ENCODE measurements at places on chromosomes 12 and 14.

DNA sequence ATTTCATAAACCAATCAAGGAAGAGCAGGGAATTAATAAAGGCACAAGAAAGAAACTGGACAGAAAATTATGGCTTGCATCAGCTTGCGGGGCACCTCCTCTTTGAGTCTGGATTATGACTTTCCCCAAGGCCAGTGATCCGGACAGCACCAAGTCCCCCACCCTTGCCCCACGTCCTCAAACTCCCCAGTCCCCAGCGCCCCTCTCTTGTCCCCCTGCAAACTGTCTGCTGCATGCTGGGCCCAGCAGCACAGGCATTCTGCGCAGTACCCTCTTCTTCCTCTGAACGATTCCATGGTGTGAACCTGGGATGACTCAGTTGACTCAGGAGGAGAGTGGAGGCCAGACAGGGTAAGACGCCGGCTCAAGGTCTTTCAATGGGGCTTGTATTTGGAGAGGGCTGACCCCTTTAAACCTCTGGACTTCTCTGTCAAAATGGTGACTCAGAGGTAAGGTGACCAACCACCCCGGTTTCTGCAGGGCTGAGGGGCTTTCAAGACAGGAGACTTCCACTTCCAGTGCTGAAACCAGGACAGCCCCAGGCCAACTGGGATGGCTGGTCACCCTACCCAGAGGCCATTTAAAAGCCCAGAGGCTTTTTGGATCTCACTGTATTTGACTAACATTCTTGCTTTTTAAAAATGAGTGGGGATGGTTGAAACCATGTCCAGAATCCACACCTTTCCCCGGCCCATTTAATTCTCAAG lies 13.5 kb downstream of the C14orf132 start:
- DNase-seq: no peak

GRCh38 chr12:17414596-17414995 lies 675.4 kb downstream of the RERGL start:
- no peak for DNase-seq

DNA sequence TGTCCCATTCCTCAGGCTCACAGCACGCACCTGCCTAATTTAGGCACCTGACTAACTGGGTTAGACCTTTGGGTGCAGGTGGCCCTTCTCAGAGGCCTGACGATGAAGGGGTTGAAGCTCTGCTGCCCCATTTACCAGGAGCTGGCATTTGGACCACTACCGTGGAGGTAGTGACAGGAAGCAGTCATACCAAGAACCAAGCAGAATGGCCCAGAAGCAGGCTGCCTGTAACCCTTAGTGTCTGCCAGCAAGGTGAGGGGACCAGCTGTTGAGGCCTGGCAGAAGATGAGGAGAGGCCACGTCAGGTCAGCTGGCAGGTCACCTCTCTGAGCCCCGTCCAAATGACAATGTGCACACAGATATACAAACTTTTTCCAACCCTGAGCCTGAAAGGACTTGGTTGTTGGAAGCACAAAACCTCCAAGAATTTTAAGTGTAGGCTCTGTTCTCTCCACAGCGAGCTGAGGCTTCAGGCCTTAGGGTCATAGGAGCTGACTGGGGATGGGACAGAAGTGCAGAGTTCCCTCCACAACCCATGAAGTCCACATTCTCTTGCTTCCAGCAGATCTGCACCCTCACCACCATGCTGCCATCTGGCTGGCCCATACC lies 23.1 kb downstream of the VASH1 start:
- no peak for DNase-seq

DNA sequence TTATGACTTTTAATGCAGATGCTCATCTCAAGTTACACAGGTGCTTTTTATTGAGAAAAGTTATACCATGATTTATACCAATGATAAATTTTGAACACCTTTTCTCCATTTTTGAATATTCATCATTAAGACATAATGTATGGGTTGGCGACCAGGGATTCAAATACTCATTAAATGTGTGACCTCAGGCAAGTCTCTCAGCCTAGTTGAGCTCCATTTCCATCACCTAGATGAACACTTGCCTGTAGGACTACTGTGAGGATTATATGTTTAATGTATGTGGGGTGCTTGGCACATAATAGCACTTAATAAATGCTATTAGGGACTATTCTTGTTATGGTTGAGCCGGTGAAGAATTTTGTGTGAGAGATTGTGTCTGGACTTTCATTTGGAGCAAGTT lies 228.6 kb downstream of the CHST11 start:
- no peak for DNase-seq

- no peak for DNase-seq
These were observed 153.6 kb upstream of the ARID2 start for GRCh38 chr12:45575823-45576475.

DNA sequence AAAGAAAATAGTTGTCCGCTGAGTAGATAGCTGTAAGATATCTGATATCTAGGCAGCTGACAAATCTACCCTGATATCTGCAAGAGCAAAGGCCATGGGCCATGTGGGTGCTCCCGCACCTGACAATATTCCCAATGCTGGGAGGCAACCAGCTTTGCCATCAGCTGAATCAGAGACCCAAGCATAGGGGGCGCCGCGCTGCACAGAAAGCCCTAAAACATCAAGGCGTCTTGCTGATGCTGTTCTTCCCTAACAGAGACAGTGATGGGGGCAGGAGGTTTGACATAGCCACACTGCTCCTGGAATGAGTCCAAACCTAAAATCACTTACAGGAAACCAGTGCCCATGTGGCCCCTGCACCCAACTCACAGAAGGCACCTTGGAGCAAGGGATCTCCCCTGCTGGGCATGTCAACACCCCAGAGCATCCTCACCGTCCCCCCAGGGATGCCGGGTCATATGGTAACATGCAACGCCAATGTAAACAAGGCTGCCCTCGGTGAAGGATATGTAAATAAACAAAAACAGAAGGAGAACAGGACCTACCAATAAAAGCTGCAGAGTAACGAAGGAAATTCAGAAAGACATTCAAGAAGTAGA lies 199.5 kb downstream of the TMEM132D start:
- DNase-seq: no peak

DNA sequence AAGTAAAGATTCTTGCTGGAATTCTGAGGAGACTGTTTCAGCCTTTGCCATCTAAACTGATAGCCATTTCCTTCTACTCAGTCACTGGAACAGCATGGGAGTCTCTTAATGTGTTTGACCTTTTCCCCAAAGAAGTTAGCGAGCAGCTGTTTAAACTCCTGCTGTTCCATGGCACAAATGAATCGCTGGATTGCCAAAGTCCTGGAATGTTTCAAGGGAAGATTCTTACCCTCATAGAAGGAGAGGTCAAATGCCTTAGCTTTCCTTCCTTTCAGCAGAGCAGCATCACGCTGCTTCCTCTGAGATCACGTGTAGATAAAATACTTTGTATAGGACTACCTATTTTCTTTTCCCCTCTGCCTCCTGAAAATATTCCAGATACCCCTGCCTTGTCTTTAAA lies 10.5 kb upstream of the NR2C1 start:
- DNase-seq: no peak

DNA sequence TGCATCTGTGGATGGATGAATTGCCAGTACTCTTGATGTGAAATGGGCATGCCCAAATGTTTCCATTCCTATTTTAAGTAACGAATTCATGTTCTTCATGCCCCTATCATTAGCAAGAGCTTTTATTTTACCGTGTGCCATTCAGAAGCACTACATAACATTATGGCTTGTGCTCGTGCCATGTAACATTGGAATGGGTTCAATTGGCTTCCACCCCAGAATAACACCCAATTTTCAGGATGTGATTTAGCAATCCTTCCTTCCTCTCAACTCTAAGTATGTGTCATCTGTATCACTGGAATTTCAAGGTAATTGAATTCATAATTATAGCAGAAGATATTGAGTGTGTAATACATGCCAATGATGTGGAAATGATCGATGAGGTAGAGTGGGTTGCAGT lies 145.8 kb upstream of the TMPO start:
- no peak for DNase-seq

GRCh38 chr14:96204151-96205058 lies at the start of gene BDKRB2:
Gene BDKRB2, plus strand, starts transcription at chr14:96204839. Its CDS starts 32,269 bp downstream, at chr14:96237108.
- DNase-seq: no peak

GRCh38 chr12:123906711-123907420 lies 65.8 kb downstream of the CCDC92 start:
- no peak for DNase-seq

GRCh38 chr14:96215452-96216244 lies 11.0 kb downstream of the BDKRB2 start:
- DNase-seq: no peak

DNA sequence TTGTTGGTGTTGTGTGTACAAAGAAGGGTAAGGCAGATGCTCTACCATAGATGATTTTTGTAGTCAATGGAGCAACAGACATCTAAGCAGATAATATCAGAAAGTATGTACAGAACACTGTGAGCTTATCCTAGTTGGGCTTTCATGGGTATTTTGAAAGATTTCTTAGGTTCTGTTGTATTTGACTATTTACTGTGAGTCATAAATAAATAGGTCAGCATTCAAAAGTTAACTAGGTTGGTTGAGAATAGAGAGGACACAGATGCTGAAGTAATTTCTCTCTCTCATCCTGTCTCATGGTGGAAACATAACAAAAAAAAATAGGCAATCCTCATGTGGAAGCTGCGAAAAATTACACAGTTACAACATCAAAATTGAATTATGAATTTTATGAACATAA lies 413.5 kb downstream of the CCDC91 start:
- DNase-seq: no peak

- DNase-seq: no peak
These were observed 129.9 kb downstream of the WIF1 start for GRCh38 chr12:64991121-64991611.

DNA sequence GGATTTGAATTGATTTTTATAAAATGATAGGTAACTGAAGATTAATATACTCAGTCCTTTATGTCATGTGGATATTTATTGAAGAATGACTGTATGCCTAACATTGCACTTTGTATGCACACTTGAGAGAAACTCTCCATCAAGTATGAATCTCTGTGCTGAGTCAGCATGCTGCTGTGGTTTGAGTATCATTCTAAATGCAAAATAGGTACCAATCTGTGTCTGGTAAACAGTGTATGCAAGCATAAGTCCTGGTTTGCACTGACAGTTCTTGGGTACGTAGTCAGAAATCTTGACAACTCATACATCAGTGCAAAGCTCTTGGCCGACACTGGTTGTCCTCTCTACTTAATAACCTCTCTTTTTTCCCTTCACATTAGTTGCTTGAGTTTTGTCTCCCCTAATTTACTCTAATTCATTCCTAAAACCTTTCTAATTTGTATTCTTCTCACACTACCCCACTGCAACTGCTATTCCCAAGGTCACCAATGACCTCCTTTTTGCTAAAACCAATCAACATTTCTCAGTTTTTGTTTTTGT lies 21.8 kb downstream of the MGAT4C start:
- DNase-seq: no peak

DNA sequence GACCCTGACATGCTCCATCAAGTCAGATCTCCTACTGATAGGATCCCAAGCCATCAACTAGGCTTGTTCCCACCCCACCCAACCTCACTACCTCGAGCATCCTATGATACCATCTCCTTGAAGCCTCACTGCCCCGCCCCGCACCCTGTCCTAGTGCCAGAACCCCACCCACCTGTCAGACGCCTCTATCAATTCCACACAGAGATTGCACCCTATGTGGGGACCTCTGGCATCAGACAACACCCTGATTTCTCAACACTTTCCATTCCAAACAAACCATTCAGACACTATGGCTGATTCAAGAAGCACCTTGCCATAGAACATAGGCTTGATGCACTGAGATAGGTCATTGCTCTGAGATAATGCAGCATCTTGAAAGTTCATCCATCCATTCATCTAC lies 3.1 kb upstream of the GLTP start:
- no peak for DNase-seq

DNA sequence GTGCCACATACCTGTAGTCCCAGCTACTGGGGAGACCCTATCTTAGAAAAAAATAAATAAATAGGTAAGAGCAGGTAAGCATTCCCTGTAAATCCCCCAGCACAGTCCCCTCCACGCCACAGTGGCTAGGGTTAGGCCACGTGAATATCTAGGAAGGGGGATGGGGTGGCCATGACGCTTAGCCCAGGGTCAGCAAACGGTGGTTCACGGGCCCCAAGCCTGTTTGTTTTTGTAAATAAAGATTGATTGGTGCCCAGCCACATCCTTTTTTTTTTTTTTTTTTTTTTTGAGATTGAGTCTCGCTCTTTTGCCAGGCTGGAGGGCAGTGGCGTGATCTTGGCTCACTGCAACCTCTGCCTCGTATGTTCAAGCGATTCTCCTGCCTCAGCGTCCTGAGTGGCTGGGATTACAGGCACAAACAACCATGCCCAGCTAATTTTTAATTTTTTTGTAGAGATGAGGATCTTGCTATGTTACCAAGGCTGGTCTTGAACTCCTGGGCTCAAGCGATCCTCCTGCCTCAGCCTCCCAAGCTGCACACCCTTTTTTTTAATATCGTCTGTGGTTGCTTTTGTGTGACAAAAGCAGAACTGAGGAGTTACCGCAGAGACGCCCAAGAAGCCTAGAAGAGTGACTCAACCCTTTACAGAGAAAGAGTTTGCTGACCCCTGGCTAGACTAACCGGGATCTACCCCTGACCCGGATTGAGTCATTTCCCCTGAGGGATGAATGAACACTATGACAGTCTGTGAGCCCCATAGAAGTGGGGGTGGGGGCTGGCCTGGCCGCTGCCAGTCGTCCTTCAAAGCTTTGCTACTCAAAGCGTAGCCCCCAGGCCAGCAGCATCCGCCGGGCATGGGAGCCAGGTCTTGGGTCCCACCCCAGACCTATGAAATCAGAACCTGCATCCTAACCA lies 113.7 kb upstream of the NCOR2 start:
- no peak for DNase-seq

- no peak for DNase-seq
These were observed 17.5 kb upstream of the BICD1 start for GRCh38 chr12:32089156-32089555.

DNA sequence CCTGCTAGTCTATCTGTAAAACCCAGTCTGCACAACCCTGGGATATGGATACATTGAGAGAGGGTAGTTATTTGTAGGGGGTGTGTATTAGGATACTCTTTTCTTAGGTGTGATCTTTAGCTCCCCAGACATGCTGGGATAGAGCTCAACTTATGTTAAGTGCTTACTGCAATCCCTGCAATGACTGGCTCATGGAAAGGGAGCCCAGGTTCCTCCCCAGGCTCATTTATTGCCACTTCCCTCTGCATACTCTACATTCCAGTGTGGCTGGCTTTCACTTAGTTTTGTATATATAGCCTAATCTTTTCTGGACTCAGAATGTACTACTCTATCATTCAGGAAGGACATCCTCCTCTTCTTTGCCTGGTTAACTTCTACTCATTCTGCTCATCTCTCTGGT lies 172.0 kb downstream of the SYT10 start:
- no peak for DNase-seq

Measured in activated CD8-positive, alpha-beta memory T cell treated with anti-CD3 and anti-CD28 coated beads for 4 hours (primary cell).